Right kidney (tissue), 9 donors: ENCODE measurements at places on chromosomes 16 and 17.
A peak's percentile ranks its signal among the peaks of the same experiment; 100 is the strongest.

DNA sequence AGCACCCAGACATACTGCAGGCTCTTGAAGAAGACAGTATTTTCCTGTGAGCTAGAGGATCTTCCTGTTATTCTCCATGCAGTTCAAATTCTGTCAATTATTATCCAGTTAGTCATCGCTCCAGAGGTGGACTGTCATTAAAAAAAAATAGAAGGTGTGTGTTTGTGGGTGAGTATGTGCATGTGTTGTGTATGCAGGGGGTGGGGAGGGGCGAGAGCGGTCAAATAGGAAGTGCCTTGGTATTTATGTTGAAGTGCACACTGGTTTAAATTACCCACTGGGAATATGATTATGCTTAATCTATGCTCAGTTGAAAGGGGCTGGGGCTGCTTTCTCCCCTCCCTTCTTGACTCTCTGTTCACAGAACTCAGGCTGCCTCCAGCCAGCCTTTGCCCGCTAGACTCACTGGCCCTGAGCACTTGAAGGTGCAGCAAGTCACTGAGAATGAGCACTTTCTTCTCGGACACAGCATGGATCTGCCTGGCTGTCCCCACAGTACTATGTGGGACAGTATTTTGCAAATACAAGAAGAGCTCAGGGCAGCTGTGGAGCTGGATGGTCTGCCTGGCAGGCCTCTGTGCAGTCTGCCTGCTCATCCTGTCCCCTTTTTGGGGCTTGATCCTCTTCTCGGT, at the start of gene HSD17B2:
Gene HSD17B2 (plus strand): TSS at position 273 of the 632 bp plus-strand sequence. CDS start 172 bp downstream, at position 445.
- no peak for DNase-seq

DNA sequence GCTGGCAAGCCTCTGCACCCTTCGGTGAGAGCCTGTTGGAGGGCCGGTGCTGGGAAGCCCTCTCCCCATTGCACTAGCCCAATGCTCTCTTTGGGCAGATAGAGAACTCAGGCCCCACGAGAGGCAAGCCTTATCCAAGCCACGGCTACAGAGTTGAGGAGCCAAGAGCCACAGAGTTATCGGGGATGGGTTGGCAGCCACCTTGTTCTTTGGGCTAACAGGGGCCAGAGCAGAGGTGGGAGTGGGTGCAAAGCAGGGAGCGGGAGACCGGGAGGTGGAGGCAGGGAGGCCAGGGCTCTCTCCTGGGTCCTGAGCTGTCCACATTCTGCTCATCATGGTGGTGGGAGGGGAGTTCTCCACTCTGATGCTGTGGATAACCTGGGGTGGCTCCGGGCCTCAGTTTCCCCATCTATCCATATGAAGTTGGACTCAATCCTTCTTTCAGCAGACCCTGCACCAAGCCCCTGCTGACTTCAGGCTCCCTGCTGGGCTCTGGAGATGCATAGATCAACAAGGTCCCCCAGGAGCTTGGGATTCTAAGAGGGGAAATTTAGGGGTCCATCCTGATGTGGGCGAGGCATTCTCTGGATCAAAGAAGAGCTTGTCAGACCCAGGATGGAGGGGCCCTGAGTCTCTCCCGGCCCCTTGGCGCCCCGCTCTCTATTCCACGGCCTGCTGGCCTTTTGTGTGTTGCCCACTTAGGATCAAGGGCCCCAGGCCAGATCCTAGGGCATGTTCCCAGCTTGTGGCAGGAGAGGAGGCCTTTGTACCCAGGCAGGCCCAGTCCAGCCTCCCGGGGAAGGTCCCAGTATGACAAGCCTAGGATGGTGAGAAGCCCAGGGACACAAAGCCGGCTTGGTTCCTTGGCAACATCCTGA, 557 bp upstream of the CX3CL1 start:
- DNase-seq = no peak

DNA sequence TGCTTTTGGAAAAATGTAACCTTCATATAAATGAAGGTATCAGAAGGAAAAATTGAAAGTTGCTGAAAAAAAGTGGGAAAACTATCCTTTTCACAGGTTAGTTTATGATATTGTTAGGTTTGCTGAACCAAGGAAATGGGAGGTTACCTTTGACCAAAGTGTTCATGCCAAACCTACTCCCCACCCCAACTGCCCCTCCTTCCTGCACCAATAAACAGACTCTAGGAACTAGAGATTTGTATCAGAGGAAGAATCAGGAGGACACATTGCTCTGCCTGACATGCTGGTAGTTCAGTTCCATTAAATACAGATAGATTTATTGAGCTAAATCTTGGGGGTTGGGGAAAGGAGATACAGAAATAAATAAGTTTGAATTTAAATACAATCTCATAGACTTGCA, 18.2 kb downstream of the MYH8 start:
- no peak for DNase-seq

GRCh38 chr17:27824176-27824715, 23.9 kb upstream of the NOS2 start:
- no peak for DNase-seq

DNA sequence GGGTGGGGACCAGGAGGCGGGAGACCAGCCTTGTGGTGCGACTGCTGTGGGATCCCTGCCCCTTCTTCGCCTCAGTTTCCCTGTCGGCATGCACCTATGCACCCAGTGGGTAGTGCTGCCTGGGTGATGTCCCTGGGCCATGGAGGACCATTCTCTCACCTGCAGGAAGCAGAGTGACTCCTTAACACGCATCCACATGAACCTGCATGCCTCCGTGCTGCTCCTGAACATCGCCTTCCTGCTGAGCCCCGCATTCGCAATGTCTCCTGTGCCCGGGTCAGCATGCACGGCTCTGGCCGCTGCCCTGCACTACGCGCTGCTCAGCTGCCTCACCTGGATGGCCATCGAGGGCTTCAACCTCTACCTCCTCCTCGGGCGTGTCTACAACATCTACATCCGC, 25.2 kb downstream of the ADGRG5 start:
- no peak for DNase-seq

GRCh38 chr16:17658881-17659280, 188.1 kb upstream of the XYLT1 start:
- DNase-seq = no peak

DNA sequence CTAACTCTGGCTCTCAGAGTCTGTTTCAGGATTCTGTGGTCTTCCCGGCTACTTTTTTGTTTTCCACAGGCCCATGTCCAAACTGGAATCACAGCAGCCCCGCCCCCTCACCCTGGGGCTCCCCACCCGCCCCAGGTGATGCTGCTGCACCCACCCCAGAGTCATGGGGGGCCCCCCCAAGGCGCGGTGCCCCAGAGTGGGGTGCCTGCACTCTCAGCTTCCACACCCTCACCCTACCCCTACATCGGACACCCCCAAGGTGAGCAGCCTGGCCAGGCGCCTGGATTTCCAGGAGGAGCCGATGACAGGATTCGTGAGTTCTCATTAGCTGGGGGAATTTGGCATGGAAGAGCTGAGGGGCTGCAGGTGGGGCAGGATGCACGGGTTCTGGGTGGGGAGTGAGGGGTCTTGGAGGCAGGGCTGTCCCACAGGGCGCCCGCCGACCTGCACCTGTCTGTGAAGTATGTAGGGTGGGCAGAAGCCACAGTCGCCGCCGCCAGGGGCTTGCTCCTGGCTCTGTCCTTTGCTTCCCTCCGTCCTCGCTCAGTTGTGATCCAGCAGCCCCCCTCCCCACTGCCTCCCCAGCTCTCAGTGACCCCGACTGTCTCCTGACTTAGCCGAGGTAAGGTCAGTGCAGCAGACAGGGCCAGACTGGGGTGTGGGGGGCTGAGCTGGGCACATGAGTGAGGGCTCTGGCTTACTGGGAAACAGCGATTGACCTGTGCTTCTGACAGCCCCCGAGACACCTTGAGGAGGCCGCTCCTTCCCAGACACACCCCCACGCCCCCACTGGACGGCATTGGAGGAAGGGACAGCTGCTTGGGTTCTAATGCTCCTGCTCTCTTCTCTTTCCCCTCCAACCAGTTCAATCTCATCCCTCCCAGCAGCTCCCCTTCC, 10.0 kb downstream of the TUFM start:
- no peak for DNase-seq

GRCh38 chr17:12034538-12034937, 13.9 kb downstream of the MAP2K4 start:
- DNase-seq = no peak

GRCh38 chr17:61143026-61143425, 256.6 kb upstream of the TBX2 start:
- DNase-seq = no peak

DNA sequence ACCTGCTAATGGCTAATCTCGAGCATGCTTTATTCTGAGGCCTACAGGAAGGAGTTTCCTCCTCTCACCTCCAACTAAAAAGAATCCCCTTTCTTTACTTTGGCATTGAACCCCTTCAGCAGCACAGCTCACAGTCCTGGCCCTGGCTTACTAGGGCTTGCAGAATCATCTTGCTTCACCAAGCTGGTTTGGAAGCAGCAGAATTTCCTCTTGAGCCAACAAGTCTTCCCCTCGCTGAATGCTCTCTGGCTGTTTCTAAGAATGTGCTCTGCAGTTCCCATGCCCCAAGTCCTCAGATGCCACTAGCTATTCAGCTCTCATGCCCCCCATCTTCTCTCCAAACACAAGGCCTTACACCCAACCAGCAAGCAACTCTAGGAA, 271.2 kb downstream of the NTN1 start:
- DNase-seq = no peak

GRCh38 chr16:12096828-12097522, 120.4 kb downstream of the SNX29 start:
- DNase-seq = peak; percentile 51

DNA sequence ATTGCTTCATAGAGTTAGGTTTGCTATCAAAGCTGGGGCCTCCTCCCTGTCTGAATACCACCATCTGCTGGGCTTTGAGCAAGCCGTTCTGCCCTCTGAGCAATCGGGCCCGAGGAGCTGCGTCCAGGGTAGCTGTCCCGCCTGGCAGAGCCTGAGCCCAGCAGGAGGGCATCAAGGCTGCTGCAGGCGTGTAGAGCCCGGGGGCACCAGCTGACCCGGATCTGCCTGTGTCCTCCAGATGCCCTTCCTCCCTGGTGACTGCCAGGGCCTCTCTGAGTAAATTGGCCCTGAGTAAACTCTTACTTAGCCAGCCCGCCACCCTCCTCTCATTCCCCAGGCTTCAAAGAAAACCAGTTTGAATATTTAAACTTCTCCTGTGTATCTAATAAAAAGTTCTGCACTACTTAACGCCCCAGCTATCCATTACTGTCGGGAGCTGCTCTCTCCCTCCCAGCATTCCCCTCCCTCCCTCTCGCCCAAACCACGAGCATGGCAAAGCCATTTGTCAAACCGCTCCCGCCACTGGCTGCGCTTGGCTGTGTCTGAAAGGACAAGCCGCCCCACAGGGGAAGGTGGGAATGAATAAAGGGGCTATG, 16.4 kb downstream of the CDK5RAP3 start:
- peak; percentile 64 for DNase-seq

- no peak for DNase-seq
Observed at GRCh38 chr16:58859958-58860669, 126.0 kb upstream of the GOT2 start.

- no peak for DNase-seq
Observed at GRCh38 chr17:48909783-48910182, 1.6 kb downstream of the UBE2Z start.

GRCh38 chr16:85863384-85863774, 35.6 kb upstream of the IRF8 start:
- no peak for DNase-seq

GRCh38 chr16:1351215-1351581, 480 bp downstream of the TSR3 start:
- DNase-seq = no peak

GRCh38 chr17:76356803-76357456, 3.2 kb upstream of the PRPSAP1 start:
- DNase-seq = no peak

GRCh38 chr17:49881054-49881402, 33.2 kb upstream of the TAC4 start:
- DNase-seq = no peak

DNA sequence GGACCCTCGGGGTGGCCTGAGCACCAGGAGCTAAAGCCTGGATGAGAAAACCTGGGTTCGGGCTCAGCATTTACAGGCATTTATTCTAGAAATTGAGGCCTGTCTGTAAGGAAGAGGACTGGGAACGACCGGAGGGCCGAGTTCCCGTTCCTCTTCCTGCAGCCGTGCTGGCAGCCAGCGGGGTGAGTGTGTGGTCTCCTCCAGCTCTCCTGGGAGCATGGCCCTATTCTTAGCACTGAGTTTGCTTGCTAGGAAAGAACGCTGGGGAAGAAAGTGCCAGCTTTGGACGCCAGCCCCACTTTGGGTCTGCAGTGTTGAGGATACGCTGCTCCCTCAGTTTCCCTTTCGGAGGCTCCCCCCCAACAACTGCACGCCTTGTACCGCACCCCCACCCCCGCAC, 49.6 kb downstream of the MGAT5B start:
- DNase-seq = no peak

- no peak for DNase-seq
Observed at GRCh38 chr17:40345994-40346764, 18.4 kb downstream of the GJD3 start.

- no peak for DNase-seq
Observed at GRCh38 chr17:29909236-29910003, 20.6 kb downstream of the SSH2 start.

DNA sequence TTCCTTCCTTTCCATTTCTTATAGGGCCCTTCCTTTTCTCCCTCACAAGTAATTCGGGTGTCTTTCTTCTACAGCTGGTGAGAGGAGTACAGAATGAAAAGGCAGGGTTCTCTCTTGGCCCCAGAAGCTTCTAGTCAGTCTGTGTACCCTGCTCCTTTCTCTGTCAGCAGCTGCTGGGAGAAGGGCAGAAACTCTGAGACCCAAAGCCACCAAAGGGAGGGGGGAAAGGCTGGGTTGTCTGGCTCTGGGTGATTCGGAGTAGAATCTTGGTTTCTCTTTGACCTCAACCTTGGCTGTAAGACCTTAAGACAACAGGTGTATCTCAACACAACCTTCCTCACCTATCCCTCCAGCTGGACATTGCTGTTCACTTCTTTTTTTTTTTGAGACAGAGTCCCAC, 3.3 kb upstream of the NR1D1 start:
- DNase-seq = no peak

DNA sequence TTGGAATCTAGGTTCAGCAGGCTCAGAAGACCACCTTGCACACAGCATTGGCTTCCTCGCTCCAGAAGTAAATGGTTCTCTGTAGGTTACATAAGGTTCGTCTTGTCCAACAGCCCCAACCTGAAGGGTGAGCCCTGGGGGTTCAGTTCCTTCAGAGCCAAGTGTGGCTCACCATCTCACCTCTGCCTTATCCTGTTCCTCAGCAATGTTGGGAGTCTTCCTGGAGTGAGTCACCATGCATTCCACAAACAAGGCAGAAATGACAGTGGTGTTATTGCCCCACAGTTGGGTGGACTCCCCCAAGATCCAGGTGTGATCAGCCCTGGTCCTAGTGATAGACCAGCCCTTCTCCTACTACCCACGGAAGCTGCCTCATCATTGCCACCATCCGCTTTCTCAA, 26.8 kb upstream of the SMPD3 start:
- no peak for DNase-seq

DNA sequence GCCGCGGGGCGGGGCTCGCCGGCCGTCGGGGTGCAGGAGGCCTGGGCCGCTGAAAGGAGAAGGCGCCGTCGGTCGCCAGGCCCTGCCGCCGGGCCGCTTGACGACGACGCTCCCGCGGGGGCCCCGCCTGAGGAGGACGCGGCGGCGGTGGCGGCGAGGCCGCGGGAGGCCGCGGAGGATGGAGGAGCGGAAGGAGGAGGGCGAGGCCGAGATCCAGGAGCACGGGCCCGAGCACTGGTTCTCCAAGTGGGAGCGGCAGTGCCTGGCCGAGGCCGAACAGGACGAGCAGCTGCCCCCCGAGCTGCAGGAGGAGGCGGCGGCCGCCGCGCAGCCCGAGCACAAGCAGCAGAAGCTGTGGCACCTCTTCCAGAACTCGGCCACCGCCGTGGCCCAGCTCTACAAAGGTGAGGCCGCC, 430 bp downstream of the HAPSTR1 start:
- peak; percentile 83 for DNase-seq

- DNase-seq = peak; percentile 59
Observed at GRCh38 chr17:43994272-43995149, 9.9 kb upstream of the NAGS start.
